Tibial nerve (tissue), 4 donors: ENCODE measurements at places on chromosomes 6 and 20.
A peak's percentile ranks its signal among the peaks of the same experiment; 100 is the strongest.

DNA sequence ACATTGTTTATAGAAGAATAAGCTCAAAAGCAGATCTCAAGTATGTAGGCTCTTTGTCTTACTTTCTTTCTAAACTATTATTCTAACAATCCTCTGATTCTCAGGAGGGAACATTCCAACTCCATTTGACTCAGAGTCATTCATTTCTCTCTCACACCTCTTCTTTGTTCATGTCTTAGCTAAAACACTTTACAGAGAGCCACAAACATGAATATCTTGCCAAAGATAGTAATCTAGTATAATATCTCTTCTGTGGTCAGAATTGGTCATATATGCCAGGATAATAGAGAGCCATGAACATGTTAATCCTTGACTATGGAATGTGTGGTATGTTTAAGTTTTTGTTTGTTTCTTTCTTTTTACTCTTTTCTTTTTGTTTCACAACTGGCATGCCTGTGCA lies 456.0 kb upstream of the PTCHD4 start:
- no peak for DNase-seq

- no peak for DNase-seq
These were observed 12.6 kb upstream of the PBOV1 start for GRCh38 chr6:138230759-138231380.

- no peak for DNase-seq
These were observed 142.8 kb downstream of the COL21A1 start for GRCh38 chr6:56104591-56104990.

DNA sequence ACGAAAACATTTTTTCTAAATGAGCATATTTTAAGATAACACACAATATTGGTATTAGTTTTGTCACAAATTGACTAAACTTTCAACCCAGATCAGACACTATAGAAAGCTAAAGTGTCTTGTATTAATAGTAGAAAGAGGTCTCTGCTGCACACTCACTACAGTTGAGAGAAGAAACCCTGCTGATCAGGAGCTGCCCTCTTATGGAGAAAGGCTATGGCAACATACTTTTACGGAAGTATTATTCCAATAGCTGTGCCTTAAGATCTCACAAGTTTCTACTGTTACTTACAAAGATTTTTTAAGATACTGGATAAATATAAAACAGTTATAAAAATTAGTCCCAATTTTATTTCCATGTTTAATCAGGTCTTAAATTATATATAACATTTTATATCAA lies 155.7 kb downstream of the RIMS1 start:
- no peak for DNase-seq

- DNase-seq = no peak
These were observed 14.3 kb downstream of the LYRM4 start for GRCh38 chr6:5246141-5247097.

DNA sequence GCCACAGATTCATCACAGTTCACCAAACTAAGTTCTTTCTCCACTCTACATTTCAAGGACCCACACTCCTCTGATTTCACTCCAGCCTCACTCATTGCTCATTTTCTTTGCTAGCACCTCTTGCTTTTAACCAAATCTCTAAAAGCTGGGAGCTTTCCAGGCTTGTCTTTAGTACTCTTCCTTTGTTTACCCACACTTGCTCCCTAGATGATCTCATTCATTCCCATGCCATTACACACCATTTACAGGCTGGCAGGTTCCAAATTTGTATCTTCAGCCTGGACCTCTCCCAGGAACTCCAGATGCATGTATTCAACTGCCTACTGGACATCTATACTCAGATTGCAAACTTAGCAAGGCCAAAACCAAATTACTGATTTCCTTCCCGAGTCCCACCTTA lies 5.3 kb upstream of the GUCA1B start:
- DNase-seq = no peak

DNA sequence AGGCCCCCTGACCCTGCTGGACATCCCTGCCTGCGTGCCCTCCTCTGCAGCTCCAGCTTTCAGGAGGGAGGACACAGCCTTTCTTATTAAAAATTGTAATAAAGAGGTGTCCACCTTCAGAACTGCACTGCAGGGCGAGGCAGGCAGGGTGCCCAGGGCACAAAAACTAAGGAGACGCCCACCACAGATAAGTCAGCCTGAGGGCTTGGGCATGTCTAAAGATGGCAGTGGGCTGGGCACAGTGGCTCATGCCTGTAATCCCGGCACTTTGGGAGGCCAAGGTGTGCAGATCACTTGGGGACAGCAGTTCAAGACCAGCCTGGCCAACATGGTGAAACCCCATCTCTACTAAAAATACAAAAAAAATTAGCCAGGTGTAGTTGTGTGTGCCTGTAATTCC lies 7.0 kb upstream of the C20orf144 start:
- no peak for DNase-seq

DNA sequence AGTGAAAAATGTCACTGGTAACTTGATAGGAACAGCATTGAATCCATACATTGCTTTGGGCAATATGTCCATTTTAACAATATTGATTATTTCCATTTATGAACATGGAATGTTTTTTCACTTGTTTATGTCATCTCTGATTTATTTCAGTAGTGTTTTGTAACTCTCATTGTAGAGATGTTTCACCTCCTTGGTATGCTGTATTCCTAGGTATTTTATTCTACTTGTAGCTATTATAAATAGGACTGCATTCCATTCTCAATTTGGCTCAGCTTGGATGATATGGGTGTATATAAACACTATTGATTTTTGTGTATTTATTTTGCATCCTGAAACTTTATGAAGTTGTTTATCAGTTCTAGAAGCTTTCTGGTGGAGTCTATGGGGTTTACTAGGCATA lies 730.3 kb downstream of the DOK5 start:
- DNase-seq = no peak

- DNase-seq = no peak
These were observed 56.0 kb upstream of the SUPT3H start for GRCh38 chr6:45433533-45434380.

- no peak for DNase-seq
These were observed 1.4 kb downstream of the FAM83B start for GRCh38 chr6:54847799-54848597.

GRCh38 chr6:114108119-114109002 lies 137.4 kb upstream of the HDAC2 start:
- DNase-seq = peak; percentile 45

- no peak for DNase-seq
These were observed 46.4 kb upstream of the FERMT1 start for GRCh38 chr20:6169251-6169650.

- DNase-seq = no peak
These were observed 192.4 kb downstream of the BMP2 start for GRCh38 chr20:6959900-6960312.

DNA sequence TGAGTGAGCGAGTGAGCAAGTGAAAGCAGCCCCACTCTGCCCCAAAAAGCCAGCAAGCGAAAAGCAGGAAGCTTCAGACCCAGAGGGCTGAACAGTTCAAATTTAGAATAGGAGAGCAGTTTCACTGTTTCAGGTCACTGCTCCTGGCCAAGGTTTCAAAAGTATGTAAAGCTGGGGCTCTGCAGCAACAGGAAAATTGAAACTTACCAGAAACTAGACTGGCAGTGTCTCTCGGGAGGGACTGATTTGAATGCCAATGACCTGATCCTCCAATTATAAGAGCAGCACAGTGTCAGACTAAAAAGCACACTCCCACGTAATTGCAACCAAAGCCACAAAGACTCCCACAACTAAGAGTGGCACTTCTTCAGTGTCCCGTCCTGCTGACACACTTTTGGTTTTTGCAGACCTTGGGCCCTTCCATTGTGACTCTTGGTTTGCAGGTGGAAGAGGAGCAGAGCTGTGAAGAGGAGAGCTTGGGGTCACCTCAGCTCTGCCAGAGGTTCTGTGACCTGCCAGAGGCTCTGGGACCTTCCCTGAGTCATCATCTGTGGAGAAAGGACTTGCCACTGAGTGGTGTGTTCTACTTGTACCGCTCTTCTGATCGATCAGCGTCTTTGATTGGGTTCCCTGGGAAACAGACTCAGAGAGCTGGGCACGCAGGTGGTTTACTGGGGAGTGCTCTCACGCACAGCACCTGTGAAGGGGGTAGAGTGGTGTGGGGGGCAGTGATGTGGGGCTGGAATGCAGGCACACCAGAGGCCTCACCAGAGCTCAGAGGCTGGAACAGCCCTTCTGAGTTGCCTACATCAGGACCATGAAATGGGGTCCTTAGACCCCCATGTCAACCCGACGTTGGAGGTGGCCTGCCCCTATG lies 52.7 kb upstream of the PTGIS start:
- no peak for DNase-seq

DNA sequence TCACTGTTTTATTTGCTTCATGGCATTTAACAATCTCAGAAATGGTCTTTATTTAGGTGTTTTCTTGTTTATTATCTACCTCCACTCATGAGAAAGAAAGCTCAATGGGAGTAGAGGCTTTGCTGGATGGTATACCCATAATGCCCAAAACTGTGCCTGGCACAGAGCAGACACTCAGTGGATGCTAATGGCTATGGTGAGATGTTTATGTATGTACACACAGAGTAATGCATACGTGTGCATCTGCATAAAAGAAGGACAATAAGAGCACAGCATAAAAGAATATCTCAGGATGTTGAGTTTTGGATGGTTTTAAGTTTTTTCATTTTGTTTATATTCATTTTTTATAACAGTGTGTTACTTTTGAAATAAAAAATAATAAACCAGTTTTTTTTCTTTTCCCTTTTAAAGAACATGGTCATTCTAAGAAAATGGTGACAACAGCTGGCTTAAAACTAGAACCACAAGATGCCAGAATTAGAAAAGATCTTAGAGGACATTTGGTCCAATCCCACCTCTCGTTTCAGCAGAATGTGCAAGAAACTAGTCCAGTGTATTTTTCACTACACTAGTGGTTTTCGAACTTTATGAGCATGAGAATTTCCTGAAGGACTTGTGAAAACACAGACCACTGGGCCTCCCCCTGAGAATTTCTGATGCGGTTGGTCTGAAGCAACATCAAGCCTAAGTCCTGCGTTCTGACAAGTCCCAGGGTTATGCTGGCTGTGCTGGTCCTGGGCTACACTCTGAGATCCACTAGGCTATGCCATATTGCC lies 131.9 kb downstream of the FYN start:
- no peak for DNase-seq

DNA sequence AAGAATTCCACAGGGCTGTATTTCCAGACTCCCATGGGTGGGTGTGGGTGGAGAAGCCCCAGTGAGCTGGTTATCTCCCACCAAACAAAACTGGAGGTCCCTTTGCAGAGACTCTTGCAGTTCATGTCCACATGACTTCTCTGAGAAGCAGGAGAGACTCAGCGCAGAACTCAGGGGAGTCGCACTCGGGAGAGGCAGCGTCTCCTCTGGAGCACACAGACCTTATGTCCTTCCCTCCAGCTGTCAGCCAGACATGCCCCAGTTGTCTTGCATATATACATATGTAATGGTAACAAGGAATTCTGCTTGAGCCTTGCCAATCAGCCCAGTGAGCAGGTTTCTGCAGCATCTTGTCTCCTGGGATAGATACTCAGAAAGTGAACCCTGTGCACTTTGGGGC lies 23.8 kb downstream of the MYT1 start:
- DNase-seq = no peak

DNA sequence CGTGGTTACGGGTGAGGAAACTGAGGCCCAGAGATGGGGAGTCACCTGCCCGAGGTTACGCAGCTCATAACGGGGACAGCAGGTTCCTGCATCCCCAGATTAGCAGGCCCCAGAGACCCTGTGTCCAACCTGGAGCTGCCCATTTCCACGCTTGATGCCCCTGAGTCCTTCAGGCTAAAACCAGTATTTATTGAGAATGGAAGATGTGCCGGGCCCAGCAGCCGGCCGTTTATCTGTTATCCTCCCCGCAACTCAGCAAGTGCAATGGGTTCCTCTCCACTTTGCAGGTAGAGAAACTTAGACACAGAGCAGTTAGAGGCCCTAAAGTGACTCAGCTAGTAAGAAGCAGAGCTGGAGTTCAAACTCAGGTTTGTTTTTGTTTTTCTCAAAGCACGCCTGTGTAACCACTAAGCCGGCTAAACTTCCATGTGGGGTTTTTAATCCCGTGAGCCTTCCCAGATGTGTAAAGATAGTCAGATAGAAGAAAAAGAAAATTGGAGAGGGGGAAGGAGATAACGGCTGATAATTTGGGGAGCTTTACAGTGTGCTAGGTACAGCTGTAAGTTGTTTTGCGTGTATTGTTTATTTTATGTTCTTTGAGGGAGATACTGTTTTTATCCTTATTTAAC lies 775 bp downstream of the PFDN4 start:
- DNase-seq = no peak

- DNase-seq = no peak
These were observed 53.7 kb downstream of the WDR27 start for GRCh38 chr6:169648092-169648491.

GRCh38 chr6:136959471-136959891 lies 37.4 kb downstream of the SLC35D3 start:
- DNase-seq = no peak

DNA sequence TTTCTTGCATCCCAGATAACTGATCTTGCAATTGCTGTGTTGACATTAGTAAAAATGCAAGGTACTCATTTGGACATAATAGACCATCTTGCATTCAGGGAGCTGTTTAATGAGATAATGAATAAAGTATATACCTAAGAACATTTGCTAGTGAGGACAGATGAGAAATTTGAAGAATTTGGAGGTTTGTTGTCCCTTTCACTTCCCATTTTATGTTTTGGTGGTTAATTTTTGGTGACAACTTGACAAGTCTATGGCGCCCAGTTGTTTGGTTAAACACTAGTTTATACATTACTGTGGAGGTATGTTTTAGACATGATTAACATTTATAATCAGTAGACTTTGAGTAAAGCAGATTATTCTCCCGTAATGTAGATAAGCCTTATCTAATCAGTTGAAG lies 300.2 kb upstream of the SYNCRIP start:
- no peak for DNase-seq

DNA sequence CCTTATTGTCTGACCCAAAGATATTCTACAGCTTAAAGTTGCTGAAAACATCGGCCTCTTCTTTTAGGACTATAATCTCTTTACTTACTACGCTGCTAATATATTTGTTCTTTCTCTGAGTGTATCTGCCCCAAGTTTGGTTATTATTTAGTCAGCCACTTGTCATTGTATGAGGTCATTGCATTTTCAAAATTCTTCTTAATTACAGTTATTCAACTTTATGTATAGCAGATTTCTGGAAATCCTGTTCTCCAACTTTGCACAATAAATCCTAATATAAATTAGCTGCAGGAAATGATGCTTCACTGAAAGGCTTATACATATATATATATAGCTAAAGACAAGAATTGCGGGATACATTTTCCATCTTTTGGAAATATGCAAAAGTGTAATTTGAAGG lies 88.5 kb upstream of the HIVEP1 start:
- no peak for DNase-seq

- no peak for DNase-seq
These were observed 13.3 kb upstream of the PCMTD2 start for GRCh38 chr20:64242003-64242796.

DNA sequence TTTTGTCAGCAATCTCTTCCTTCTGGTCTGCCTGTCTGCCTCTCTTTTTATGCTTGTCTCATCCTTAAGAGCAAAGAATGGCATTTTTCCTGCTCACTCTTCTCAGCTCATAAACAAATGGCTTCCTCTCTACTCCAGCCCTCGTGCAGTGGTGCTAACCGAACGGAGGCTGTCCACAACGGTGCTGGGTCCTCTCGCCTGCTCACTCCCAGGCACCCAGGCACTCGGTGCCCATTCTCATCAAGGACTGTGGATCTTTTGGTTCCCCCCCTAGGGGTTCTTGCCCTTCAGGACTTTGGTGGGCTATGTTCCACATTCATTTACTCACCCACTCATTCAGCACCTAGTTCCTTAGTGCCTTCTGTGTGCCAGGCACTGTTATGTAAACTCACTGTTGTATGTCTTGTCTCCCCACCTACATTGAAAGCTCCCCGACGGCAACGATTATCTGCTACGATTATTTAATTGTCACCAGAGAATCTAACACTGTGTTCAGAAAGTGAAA lies 113.9 kb downstream of the FYN start:
- no peak for DNase-seq

GRCh38 chr20:5078399-5078958 lies 41.3 kb downstream of the PCNA start:
- DNase-seq = peak; percentile 50
